ENCODE measurements at places on chromosomes 6 and 20.
A peak's percentile ranks its signal among the peaks of the same experiment; 100 is the strongest.

DNA sequence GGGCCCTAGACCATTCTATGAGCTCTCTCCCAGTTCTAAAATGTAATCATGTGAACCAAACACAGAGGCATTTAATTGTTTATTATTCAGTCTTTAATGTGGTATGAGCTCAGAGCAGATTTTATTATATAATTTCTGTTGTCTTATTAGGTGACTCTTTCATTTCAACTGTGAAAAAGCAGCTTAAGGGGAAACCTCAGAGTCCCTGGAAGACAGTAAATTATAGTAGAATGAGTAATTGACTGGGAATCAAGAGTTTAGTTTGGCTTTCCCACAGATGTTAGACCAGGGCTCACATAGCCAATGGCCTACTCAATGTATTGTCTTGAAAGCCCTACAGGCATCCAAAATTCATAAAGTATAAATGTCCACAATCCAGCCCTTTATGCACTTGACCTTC is 390.4 kb upstream of the SLC35B3 start:
- DNase-seq: peak; percentile 6

GRCh38 chr6:150395388-150396009 is 26.7 kb downstream of the IYD start:
- DNase-seq: peak; percentile 67

DNA sequence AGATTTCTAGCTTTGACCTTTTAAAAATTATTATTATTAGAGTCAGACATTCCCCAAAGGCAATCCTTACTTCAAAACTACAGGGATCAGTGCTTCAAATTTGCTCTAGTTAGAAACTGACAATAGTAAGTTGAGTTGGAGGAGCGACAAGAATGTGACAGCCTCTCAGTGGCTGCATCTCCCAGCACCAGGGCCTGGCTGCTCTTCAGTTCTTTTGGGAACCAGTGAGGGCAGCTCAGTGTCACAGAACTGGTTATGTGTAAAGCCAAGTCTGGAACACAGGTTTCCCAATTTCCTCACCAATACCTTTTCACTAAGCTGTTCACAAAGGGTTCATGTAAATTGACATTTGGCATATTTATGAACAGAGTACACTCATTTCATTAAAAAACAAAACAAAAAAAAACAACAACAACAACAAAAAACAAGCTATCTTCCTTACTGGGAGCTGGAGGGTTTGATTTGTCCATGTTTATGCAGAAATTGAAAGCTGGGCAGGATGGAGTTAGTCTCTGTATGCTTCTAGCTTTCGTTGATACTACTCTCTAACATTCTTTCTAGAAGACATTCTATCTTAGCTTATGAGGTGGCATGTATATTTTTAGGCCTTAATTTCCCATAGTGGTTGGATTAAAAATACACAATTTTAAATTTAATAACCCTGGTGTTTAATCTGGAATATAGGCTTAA is 95.0 kb downstream of the SAMD5 start:
- DNase-seq: no peak

- no peak for DNase-seq
Observed at GRCh38 chr6:94414041-94414440, 994.7 kb upstream of the EPHA7 start.

DNA sequence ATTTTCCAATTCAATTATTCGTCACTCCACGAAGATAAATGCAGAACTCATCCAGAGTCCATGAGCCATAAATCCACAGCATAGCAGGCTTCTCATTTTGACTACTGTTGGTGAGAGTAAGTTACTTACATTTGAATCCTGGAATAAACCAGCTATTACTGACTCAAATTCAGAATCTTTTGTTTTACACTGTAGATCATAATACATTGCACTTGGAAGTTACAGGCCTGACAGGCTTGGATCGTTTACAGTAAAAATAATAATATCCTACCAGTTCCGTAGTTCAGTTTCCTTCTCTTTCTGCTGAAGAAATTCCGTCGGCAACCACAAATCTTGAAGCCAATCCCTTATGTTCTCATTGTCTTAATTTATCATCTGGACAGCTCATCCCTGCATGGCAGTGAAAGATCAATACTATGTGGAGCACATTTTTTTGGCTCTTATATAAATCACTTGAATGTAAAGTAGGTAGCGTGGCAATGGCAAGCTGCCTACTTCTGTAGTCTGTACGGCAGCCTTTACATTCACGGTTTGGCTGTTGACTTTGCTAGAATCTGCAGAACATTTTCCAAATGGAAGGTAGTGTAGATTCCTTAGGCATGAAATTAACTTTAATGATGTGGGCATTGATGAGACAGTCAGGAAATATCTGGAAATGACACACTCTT is 142.9 kb downstream of the WDR27 start:
- peak; percentile 47 for DNase-seq

DNA sequence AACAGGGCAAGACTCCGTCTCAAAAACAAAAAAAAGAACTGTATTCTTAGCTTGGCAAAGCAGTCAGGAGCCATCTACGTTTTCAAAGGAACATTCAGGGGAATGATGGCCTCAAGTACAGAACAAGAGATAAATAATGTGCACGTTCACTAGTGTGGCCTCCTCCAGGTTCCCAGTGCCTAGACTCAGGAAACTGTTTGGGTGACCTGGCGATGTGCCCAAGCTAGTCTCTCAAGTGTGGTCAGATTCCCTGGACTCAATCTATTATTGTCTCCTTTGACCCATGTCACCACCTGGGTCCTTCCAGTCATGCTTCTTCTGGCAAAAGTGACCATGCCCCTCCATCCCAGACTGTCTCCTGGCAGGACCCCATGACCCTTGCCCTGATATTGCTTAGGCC is 23.7 kb downstream of the TRAF3IP2 start:
- DNase-seq: no peak

GRCh38 chr20:10696650-10697049 is 22.9 kb upstream of the JAG1 start:
- no peak for DNase-seq

- no peak for DNase-seq
Observed at GRCh38 chr6:43011207-43011606, 2.5 kb downstream of the MEA1 start.

DNA sequence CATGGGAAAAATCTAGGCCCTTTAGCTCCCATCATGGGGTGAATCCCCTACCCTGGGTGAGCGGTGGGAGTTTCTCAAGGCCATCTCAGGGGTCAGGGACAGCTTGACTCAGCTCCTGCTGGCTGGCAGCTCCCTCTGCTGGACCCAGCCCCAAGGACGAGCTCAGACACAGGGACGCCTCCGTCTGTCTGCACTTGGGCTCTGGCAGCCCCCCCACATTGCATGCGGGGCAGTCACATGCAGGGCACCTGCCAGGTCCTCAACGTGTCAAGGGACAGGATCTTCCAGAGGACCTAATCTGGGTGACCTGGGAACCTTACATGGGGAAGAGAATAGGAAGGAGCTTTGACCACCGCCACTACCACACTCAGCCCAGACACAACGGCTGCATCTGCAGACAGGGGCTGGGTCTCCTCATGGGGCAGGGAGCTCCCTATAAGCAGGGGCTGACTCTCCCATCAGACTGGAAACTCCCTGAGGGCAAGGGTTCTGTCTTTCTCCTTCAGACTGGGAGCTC is 173.4 kb downstream of the MRPL14 start:
- no peak for DNase-seq

DNA sequence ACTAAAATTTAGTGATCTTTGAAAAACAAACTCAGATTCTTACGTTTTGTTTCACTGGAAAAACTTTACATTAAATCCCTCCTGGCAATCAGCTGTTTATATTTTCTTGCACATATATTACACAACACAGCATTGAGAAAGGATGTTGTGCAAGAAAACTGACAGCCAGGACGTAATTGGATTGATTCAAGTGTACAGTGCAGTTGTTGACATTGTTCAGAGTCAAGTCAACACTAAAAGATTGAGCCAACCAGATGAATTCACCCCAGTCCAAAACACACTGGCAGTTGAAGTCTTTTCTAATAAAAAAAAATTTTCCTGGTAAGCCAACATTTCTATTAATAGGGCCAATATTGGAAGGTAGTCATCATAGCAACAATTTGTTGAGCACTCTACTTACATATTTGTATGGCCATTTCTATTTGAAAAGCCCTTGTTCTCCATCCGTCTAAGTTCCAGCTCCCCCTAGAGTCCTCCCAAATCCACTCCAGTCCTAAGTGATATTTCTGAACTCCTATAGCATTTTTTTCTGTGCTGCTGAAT is 20.9 kb upstream of the VNN1 start:
- DNase-seq: no peak

DNA sequence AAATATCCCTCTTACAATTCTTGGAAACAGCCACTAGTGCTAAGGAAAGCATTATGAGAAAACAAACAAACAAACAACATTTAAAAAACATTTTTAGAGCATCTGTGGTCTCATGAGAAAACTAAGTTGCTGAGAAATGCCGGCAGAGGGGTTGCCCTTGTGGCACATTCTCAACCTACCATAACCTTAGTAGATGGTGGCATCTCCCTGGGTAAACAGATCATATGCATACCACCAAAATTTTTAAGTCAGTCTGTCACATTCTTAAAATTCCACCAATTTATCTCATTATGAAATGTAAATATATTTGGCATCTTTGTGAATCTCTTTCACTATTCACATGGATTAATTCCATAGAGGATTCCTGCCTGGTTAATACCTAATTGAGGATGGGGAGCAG is 575.7 kb upstream of the MARCKS start:
- peak; percentile 74 for DNase-seq

DNA sequence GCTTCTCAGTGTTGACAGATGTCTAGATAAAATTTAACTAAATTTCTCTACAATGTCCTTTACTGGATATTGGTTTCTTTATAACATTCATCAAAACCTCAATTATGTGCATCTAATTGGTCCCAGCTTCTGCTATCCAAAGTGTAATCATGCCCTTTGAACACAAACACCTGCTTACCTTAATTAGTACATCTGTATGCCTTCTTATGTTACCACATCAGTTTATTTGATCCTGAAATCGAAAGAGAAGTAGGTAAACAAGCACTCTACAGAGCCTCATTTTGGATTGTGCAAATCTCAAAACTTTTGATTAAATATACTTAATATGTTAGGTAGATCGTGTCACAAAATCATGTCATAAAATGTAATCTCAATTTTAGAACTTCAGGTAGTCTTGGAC is 36.5 kb downstream of the TAB2 start:
- DNase-seq: no peak

DNA sequence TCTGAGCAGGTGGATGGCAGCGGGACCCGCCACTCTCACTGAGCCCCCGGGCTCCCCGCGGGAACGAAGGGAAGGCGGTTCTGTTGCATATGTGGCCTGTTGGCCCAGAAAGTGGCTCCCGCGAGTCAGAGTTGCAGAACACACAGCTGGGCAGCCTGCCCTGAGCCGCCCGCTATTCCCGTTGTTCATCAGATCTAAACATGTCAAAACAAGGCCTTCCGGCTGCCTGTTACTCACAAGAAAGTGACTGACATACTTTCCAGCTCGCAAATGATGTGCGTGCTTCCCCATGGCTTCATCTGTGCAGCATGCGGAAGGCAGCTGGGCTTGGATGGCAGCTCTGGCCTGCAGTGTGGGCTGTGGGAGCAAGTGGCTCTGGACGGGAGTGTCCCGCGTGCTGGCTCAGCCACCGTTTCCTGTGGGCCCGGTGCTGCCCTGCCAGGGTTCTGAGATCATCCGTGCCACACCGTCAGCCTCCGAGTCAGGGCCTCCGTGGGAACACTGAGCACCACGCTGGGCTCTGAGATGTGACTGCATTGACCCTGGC is 227.3 kb downstream of the ERMARD start:
- no peak for DNase-seq

GRCh38 chr6:149293244-149293643 is 24.3 kb upstream of the TAB2 start:
- DNase-seq: no peak

- peak; percentile 75 for DNase-seq
Observed at GRCh38 chr6:12182676-12183075, 107.5 kb upstream of the EDN1 start.

GRCh38 chr20:8074931-8075330 is 55.4 kb upstream of the TMX4 start:
- DNase-seq: no peak

DNA sequence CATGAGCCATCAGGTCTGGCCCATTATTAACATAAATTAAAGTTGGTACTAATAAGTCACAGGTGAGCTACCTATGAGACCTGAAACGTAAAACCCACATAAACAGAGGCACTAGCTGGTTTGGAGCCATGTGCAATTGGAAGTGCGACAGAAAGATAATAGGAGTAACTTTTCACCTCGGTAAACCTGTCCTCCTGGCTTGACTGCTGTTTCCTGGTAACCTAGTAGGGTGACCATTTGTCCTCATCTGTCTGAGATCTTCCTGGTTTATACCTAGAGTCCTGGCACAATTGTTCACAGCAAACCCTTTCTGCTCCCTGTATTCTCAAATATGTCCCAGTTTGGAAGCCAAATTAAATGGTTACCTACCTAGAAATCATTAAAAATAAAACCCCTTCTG is 7.4 kb downstream of the TBC1D20 start:
- DNase-seq: no peak

- DNase-seq: no peak
Observed at GRCh38 chr20:19620446-19620845, 137.6 kb upstream of the RIN2 start.

DNA sequence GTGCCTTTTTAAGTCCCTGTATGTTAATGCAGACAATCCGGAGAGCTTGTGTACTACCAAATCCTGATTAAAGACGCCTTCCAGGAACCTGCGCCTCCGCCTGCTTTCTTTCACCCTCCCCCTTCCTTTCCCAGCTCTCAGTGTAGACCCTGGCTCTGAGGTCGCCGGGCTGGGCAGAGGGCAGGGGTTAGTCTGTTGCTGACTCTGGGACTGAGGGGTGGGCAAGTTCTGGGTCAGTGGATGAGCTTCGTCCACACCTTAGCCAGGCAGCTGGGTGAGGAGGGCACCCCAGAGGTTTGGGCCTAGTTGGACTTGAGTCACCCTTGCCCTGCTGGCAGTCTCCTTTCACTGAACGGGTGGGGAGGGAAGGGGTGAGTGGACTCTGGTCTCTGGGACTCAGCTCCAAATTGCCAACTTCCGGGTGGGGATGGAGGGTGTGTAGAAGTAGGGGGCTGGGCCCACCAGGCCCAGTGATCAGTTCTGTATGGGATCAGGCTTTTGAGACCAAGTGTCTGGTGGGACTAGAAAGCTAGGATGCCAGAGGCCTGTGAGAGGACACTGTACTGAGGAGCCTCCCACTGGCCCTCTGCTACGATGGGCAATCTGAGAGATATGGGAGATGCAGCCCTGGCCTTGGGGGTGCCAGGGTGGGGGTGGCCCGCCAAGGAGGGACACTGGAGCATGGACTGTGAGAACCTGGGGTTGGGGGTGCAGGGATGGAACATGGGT is 21.3 kb upstream of the SLC22A7 start:
- DNase-seq: no peak

GRCh38 chr6:7033202-7033601 is 74.6 kb upstream of the RREB1 start:
- no peak for DNase-seq

GRCh38 chr20:5526516-5526915 is 209.8 kb upstream of the PROKR2 start:
- no peak for DNase-seq

- DNase-seq: no peak
Observed at GRCh38 chr6:45265246-45265645, 62.9 kb upstream of the RUNX2 start.

DNA sequence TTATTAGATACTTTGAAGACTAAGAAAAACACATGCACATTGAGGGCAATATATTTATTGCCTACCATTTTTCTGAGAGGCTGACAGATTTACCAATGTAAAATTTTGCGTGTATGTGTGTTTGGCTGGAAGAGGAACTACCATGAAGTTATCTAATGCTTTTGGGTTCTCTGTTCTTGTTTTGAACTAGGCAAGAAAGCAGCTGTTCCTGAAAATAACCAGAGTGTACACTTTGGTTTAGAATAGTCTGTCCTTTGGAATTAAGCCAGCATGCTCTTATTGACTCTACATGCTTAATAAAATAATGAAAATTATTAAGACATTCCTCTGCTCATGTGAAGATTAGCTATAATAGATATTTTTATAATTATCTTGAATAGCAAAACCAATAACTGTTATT is 129.2 kb downstream of the MYB start:
- DNase-seq: no peak
